ENCODE measurements at places on chromosomes 5 and 9. TPM values are rescaled to one million over a fixed set of nuclear protein-coding genes. Genes with fewer than 3 reads are reported as not detected.

GRCh38 chr5:166710271-166710670, 1581.2 kb upstream of the WWC1 start:
- DNase-seq = no peak

GRCh38 chr5:170076739-170077138, 29.0 kb upstream of the FOXI1 start:
- DNase-seq = no peak

GRCh38 chr9:130266236-130267098, 907 bp downstream of the HMCN2 start:
- DNase-seq = no peak

GRCh38 chr9:100653643-100654334, 75.9 kb downstream of the CAVIN4 start:
- no peak for DNase-seq

- DNase-seq = no peak
Measured at GRCh38 chr5:84063041-84063440, 321.6 kb downstream of the EDIL3 start.

DNA sequence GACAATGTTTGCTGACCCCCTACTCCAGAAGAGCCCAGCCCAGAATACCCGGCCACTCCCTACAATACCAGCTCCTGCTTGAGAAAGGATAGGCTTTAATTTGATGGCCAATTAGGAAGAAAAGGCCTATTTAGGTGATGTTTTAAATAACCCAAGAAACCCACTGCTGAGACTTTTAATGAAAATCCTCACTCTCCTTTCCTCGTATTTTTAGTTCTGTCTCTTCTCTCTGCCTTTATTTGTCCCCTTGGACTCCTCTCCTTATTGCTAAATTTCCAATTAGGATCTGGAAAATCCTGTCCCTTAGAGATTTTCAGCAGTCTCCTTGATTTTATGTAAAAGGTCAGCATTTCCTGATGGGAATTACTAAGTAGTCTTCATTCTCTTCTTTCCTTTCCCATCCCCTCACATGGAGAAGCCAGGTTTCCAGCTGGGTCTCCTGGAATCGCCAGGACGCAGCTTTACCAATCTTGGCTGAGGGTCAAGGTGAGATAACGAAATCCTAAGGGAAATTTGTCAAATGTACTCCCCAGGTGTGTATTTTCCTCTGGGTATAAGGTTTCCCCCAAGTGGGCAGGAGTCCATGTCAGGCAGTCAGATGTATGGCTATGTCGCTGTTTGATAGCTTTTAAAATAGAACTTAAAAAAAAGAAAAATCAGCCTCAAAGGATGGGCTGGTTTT, 11.7 kb downstream of the STC2 start:
- no peak for DNase-seq

DNA sequence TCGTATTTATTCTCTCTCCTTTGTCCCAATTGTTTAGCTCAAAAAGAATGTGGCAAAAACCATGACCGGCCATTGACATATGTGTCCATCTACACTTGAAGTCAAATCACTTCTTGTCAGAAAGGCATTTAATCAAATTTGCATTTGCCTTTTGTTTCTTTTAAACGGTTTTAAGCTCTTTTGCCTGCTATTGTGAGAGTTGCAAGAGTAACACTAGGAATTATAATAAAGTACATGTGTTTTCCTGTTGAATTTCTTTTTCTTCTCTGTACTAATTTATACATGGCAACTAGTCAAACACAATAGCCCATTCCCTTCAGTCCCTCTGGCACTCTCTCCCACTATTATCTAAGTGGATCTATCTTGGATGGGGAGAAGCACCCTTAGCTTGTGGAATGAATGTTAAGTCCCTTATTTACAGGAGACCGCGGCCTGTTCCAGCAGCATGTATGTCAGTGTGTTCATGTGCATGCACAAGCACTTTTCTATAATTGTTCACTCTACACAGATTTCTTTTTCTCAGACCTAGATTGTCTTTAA, 3.2 kb downstream of the ADAMTSL1 start:
- no peak for DNase-seq

DNA sequence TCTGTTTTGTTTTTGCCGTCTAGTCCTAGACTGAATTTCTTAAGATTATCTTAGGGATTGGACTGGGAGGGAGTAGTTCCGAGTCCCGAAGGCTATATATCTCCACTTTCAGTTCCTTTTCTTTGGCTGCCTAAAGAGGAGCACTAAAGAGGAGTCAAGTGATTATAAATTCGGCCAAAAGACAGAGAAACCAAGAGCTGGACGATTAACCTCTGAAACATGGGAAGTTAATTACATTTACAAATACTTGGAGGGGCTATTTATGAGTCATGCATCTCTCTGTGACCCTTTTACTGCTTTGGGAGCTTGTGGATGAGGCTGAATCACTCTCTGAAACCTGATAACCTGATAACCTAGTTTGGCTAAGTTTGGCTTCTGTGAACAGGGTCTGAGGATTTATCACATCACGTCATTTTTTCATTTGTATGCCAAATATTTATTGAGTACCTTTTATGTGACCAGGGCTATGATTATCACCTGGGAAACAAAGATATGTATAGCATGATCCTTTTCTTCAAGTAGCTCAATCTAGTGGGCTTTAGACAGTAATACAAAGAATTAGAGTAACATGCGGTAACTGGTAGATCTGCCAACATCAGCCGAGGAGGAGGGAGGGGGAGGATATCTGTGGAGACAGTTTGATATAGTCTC, 180.9 kb downstream of the CD180 start:
- no peak for DNase-seq

TMC1 gene
- 0.40 TPM for total RNA-seq

PCDHA9 gene
- 0.15 TPM for total RNA-seq

TTC23L gene
- not detected for total RNA-seq

RNF44 gene
- total RNA-seq = 79.6 TPM
